Naive thymus-derived CD4-positive, alpha-beta T cell (primary cell): ENCODE measurements at places on chromosomes 2 and 18. TPM values are rescaled to one million over a fixed set of nuclear protein-coding genes. Genes with fewer than 3 reads are reported as not detected.
A peak's percentile ranks its signal among the peaks of the same experiment; 100 is the strongest.

DNA sequence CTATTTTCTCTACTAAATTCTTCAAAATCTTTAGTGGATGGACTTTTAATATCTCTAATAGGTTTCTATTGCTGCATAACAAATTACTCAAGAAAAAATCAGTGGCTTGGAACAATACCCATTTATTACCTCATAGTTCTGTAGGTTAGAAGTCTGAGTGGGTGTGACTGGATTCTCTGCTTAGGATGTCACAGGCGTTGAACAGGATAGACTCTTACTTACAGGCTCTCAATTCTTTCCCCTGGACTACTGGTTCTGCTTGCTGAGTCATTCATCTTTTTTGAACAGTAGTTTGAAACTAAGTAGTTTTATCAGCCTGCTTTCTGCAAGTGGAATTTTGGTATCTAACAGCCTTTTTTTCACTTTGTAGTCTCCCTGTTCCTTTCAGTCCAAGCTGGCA, 265.4 kb downstream of the ZNF385B start:
- no peak for DNase-seq

DNA sequence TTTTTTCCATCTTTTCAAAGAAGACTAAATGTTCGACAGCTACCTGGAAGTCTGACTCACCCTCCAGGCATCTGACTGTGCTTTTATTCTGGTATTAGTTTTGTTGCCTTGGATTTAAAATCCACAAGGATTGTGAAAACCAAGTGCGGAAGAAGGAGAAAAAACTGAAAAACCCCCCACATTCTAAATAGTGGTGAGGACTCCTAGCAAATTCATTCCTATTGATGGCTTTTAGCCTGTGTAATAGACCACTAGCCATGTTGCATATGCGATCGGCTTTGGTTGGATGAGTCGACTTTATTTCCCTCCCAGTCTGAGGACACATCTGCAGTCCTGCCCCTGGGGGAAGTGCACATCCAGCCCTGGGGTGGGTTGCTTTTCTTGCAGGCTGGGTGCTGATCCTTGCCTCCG, 16.9 kb downstream of the LDLRAD4 start:
- DNase-seq, result no peak

- peak; percentile 21 for DNase-seq
Observed at GRCh38 chr2:158034198-158034866, 67.3 kb upstream of the UPP2 start.

The POTEI gene
- total RNA-seq, result not detected

The LIPT1 gene
- total RNA-seq, result 7.7 and 11.4 TPM in 2 replicates

The RAX gene
- total RNA-seq, result not detected

DNA sequence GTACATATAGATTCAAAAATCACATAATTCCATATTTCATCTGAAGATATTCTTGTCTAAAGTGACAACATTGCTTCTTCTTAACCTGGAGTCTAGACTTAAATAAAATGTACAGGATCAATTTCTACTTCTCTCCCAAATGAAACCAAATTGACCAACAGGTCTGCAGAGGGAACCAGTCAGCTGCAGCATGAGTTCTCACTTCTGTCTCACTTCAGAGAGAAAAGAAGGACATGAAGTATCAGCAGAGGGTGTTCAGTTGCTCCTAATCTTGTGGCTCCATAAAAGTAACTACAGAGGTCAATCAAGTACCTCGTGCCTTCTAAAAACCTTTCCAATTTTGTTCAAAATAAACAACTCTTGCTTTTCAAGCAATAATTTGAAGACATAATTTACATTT, 47.2 kb upstream of the MAP2 start:
- no peak for DNase-seq
